ENCODE measurements at places on chromosomes 2 and 18.

GRCh38 chr2:232700154-232700553, 3.0 kb downstream of the GIGYF2 start:
- no peak for DNase-seq

- no peak for DNase-seq
Measured at GRCh38 chr2:96680561-96681141, 38.1 kb downstream of the FER1L5 start.

DNA sequence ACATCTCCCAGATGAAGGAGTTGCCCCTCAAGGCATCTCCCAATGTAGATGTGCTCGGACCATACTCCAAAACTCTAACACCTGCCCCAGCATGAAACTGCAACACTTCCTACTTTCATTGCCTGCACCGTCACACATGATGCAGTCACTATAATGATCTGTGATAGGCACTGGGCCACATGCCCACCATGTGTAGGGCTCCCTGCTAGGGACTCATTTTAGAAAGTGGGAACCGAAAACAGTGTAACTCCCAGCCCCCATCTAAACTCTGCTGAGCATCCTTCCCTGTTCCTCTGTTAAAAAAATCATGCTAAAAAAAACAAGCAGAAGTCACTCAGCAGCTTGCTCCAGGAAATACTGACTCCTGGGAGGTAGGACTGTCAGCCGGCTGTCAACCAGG, 496.1 kb upstream of the RAB6C start:
- DNase-seq, result no peak

DNA sequence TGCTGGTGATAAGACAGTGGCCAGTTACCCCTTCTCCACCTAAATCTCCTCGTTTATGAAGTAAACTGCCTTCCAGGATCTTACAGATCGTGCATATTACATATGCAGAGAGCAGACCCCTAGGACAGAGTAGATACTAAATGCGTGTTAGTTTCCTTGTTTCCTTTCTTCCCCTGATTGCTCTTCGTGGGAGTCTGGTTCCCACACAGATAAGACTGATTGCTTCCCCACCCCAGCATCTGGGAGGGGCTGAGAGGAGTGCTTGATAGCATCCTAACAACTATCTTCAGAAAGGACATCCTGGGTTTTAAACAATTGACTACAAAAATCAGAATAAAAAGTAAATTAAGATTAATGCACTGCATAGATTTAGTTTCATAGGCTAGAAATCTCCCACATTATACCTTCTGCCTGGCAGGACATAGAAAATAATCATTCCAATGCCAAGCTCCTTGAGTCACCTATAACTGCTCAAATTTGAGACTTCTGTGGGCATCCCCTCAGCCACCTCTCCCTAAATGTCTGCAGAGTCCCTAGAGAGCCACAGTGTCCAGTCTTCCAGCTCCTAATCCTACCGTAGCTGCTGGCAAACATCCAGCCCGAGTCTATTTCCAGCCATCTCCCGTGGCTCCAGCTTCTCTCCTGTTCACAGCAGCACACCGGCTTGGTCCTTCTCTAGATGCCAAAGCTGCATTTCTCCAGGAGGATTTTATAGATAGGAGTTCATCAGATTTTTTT, 128.3 kb downstream of the LRRC30 start:
- DNase-seq, result no peak

DNA sequence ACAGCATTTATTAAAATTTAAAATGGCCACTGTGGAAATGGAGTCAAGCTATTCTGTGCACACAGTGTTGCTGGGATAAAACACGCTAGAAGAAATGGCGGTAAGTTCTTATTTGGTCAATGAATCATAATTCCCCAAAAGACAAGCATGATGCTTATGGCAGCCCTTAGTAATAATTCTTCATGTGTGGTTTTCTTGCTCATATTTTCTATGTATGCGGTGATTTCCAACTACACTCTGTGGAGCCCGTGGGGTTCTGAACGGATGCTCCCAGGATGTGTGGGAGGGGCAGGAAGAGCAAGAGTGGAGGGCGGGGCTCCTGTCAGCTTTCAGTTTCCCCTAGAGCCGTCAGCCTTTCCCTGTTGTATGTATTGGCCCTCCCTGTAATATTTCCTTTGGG, 91.7 kb upstream of the RMDN2 start:
- no peak for DNase-seq

- DNase-seq, result no peak
Measured at GRCh38 chr2:25566094-25566493, 107.3 kb downstream of the DTNB start.

- no peak for DNase-seq
Measured at GRCh38 chr2:121345887-121346286, 60.9 kb upstream of the TFCP2L1 start.

- DNase-seq, result no peak
Measured at GRCh38 chr2:19545507-19545906, 187.1 kb upstream of the OSR1 start.

DNA sequence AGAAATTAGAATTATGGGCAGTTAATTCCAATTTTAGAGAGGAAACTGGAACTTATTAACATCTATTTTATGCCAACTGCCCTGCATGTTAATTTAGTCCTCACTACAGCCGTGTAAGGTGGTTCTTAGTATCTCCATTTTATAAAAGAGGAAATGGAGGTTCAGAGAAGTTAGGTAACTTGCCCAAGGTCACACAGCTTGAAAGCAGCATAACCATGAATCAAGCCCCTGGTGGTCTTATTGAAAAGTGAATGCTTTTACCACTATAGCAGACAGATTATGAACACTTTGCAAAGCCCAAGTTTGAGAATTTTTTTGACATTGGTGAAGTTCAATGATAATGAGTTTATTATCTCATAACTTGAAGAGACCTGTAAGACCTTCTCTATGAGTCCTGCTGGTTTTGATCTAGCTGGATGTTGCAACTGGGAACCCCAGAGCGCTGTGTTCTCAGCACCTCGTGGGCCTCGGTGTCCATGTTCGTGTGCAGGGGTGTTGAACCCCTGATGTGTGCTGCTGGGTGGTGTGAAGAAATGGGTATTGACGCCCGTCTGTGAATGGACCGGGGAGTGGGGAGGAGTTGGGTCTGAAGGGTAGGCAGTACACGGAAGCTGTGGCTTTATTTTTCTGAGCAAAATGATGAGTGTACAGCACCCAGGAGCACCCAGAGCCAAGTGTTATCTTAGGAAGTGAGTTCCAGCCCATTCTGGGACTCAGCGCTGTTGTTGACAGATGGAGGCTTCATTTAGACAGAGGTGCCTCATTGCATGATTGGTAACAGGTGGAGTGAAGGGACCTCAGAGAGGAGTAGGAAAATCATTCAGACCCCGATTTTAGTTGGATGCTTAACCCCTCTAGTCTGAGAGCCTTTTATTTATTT, 9.7 kb downstream of the GREB1 start:
- DNase-seq, result no peak

DNA sequence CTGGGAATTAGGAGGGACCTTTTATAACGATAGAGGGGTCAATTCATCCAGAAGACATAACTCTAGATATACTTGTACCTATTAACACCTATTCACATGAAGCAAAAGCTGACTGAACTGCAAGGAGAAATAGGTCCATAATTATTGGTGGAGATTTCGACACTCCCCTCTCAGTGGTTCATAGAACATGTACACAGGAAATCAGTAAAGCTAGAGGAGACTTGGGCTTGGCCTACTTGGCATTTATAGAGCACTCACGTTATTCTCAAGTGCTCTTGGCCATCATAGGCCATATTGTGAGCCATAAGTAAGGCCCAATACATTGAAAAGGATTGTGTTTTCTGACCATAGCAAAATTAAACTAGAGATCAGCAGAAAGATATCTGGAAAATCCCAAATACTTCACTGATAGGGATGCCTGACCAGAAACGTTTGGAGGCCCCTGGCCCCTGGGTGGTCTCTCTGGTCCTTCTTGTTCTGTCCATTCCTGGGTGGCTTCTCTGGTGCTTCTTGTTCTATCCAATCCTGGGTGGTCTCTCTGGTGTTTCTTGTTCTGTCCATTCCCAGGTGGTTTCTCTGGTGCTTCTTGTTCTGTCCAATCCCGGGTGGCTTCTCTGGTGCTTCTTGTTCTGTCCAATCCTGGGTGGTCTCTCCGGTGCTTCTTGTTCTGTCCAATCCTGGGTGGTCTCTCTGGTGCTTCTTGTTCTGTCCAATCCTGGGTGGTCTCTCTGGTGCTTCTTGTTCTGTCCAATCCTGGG, 49.0 kb downstream of the SNED1 start:
- no peak for DNase-seq

DNA sequence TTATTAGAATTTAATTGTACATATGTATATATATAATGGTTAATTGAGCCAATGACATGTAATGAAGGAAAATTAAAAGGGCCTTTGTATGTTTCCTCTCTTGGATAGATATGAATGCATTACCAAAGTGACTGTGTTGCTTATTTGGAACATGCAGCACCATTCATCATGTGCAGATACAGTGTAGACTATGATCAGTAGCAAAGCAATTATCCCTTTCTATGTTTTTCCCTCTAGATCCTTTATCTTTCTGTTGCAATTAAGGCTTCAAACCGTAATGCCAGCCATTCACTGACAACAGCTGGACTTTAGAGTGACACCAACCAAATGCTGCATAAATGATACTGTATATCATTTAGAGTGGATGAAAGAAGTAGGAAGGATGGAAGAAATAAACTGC, 565.2 kb downstream of the NRXN1 start:
- DNase-seq, result no peak

GRCh38 chr18:4251206-4251605, 203.9 kb downstream of the DLGAP1 start:
- no peak for DNase-seq

DNA sequence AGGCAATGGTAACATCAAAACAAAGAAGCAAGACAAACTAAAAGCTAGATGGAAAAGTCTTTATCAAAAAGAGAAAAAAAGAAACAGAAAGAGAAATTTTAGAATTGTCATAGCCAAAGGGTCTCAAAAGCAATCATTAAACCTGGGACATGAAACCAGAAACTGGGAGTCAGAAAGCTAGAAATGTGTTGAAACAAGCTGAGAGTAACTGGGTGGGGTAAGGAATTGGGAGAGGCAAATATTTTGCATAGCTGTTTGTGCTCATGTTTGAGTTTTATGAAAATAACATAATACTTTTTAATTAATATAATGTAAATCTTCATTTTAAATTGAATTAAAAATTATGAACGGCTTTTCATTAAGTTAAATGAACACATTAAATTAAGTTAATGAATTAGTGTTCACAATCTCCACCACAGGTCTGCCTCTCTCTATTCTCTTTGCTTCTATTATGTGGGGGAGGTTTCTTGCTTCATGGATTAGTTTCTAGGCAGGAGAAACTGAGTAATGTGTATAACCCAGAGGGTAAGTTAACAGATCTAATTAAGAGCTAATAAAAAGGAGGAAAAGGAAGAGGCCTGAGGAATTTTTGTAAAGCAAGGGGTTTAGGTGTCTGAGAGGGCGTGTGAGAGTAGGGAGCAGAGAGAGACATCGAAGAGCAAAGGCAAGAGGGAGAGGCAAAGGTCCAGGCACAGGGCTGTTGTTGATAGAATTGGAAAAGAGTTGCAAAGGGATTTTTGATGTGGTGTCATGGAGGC, 20.0 kb upstream of the SERPINB2 start:
- DNase-seq, result no peak

DNA sequence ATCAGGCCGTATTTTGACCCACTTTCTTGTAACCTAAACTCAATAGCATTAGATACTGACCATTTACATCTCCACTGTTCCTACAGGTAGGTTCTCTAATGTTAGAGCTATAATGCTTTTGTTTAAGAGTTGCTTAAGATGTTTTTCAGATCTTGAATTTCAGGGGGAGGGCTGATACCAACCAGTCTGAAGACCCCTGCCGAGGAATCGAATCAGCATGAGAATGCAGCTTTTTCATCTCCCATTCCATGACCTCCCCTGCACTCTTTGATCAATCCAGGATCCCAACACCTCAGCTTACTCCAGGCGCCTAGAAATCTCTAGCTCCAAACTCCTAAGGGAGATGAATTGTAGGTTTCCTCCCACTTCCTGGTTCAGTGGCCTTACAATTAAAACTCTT, 120.5 kb upstream of the MC4R start:
- no peak for DNase-seq

GRCh38 chr2:158725441-158725891, 69.7 kb upstream of the DAPL1 start:
- no peak for DNase-seq

- no peak for DNase-seq
Measured at GRCh38 chr2:46487667-46488335, 8.4 kb downstream of the TMEM247 start.

DNA sequence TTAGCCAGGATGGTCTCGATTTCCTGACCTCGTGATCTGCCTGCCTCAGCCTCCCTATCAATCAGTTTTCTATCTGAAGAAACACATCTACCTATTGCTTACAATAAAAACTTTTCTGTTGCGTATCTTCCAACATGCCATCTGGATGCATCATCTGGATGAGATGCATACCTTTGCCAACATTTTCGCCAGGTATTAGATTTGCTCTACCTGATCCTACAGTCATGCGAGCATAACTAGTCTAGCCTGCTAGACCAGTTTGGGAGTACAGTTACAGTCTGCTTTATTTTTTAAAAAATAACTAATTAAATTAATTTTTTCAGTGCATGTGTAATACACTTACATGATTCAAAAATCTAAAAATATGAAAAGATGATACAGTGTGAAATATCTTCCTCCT, 334.0 kb upstream of the MEX3C start:
- no peak for DNase-seq

DNA sequence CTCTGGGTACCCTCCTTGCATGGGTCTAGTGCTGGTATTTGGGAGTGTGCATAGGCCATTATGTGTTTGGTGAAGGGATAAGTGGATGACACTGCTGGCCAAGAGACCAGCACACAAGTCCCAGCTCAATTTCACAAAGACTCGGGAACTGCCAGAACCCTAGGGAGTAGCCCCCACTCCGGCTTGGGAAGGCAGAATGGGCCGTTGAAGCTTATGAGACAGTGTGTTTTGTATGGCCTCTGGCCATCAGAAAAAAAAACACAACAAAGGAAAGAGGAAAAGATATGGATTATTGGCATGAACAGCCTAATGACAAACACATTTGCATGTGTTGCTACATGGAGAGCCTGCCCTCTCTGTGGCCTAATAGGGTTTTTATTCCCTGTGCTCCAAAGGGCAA, 144.2 kb downstream of the TTC32 start:
- no peak for DNase-seq

- no peak for DNase-seq
Measured at GRCh38 chr2:118119158-118119727, 31.0 kb downstream of the INSIG2 start.

GRCh38 chr2:19717446-19717845, 184.3 kb downstream of the TTC32 start:
- DNase-seq, result no peak

DNA sequence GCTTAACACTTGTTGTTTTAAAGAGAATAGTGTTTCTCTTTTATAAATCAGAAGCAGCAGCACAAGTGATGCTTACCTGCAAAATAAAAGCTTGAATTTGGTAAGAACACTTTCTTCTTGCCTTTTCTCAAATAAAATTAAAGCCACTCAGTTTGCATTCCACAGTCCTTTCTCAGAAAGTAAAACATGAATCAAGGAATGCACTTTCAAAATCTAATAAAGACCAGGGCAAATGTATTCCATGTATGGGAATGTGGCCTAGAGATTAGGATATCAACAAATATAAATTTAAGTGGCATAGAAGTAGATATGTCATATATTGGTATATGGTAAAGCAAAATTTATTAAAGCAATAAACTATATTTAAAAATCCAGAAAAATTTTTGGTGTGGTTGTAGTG, 352.8 kb downstream of the THSD7B start:
- DNase-seq, result no peak

Measured in NCI-H2081 treated with DMSO at 0.1 percent for 48 hours (cell line).